Hippocampal formation (tissue), 2 donors: ENCODE measurements at places on chromosomes 7 and 10.

- no peak for DNase-seq
Measured at GRCh38 chr10:88989824-88990383, 694 bp upstream of the FAS start.

GRCh38 chr10:132065491-132066105 lies at the start of gene JAKMIP3:
Gene JAKMIP3, plus strand, starts transcription at chr10:132065946. Its CDS starts 38,863 bp downstream, at chr10:132104809.
- DNase-seq, result peak; percentile 76

DNA sequence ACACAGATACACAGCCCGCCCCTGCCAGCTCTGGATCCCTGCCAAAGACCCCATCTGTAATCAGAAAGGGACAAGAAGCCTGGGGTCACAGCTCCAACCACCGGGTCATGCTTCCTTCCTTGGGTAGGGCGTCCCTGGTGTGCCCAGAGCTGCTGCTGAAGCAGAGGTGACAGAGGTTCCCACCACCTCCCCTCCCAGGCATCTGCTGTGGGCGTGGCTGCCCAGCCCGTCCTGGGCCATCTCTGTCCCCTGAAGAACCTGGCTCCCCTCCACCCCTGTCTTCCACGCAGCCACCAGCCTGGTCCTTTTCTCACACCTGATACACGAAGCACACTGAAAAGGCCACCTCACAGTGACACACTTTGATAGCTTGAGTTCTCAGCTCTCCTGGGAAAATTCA lies 38.2 kb upstream of the CPXM2 start:
- no peak for DNase-seq

GRCh38 chr7:138064856-138065357 lies 11.4 kb upstream of the AKR1D1 start:
- no peak for DNase-seq

GRCh38 chr7:94031865-94032264 lies 27.7 kb upstream of the BET1 start:
- DNase-seq, result no peak

GRCh38 chr10:43574906-43575305 lies 490 bp upstream of the ZNF239 start:
- no peak for DNase-seq

- no peak for DNase-seq
Measured at GRCh38 chr10:66284621-66285020, 641.2 kb upstream of the LRRTM3 start.

DNA sequence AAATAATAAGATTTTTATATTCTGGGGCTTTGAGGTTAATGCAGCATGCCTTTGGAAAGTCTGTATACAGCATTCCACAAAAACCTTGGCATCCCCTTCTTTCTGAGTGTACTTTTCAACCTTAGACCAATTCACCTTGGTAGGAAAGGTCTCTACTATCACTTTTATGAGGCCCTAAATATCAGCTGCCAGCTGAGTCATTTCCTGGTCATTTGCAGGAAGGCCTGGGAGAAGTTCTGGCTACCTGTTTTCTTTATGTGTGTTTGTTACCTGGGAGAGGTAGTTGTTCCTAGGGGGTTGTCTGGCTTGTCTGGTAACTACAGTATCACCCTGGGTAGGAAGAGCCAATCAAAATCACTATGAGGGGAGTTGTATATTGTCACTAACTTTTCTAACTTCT lies 4.1 kb downstream of the SPAM1 start:
- no peak for DNase-seq

DNA sequence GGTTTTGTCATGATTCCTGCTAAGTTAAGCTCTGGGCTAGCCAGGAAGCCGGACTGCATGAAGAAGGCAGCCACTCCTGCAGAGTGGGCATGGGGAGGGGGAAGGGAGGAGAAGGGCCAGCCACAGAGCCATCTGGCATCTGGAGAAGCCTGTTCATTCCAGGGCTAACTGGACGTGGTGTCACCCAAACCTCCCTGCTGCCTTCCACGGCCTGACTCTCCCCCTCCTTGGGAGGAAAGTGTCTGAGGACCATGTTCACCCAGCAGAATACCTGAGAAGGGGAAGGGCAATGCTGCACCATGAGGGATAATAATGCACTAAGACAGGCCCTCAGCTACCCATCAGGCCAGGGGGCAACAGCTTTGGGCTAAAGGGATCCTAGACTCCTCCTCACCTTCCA lies 15.4 kb downstream of the AQP1 start:
- DNase-seq, result no peak

GRCh38 chr10:63455507-63455906 lies 10.3 kb downstream of the JMJD1C start:
- no peak for DNase-seq

DNA sequence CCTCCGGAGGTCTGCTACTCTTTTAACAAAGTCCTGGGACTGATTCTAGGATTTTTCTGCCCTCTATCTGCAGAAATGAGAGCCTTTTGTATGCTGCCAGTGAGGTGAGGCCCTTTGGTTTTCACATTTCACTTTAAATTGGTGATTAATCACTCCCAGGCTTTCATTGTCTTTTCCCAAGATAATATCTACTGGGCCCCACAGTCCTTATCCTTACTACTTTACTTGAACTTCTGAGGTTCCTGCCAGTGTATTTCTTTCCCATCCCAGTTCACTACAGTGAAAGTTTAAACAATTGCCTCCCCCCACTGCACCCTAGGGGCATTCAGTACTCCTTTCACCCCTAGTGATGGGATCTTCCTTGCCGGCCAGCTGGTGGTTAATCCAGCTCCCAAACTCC lies 127.4 kb upstream of the INHBA start:
- no peak for DNase-seq

DNA sequence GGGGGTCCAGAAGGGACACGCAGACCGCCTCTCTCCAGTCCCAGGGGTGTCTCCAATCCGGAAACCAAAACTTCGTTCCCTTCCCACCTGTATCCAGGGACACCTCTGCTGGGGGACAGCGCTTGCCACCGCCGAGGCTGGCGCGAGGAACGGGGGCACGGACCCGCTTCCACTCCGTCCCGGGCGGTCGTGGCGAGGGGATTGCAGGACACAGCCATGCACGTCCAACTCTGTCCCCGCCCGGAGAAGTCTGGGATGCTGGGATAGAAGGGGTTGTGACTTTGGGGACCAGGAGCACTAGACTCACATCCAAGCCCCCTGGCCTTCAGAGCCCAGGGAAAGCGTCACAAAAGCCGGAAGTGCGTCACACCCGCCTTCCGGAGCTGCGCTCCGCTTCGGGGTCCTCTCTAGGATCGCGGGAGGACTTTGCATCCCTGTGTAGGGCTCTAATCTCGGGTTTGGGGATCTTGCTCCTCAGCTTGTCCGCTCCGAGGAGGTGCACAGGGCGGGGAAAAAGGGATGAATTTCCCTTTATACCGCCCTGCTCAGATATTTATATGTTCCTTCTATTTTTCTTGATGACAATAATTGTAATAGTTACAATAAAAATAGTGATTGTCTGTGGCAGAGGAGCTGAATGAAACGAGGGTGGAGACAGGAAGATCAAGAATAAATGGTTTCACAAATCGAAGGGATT lies at the start of gene FAM200A:
TSS of gene FAM200A (minus strand) at position 348 of the 697 bp plus-strand sequence. CDS start 3,707 bp downstream, outside the sequence.
- peak; percentile 84 for DNase-seq

DNA sequence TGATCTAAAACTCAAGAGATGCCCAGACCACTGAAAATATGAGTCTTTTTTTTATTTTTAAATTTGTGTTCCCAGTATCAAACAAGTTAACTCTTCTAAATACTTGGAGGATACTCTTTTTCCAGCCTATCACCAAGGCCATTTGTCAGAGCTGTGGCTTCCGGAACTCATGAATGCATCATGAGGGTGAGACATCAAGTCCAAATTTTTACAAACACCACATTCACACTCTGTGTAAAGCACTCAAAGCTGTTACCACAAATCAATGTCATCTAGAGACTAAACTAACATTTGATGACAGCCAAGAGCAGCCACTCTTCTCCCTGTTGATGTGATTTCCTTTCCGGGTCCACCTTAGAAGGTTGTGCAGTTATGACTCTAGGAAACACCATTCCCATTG lies 43.8 kb upstream of the ARID5B start:
- DNase-seq, result no peak

DNA sequence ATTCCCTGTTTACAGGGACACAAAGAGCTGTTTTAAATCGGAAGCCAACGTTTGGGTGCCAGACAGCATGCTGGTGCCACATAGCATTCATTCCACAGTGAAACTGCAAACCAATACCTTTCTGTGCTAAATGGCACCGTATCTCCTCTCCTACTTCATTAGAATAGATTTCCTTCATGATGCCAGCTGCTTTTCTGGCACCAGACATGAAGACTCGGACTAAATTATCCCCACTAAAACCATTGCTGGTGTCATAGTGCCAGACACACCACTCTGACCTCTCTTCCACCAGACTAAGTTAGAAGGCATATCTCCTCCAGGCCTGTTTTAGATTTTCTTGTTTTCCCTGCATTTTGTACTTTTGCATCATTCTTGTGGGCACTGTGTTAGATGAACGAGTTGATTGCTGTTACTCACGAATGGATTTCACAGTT lies 155.1 kb downstream of the ETV1 start:
- no peak for DNase-seq

GRCh38 chr7:39075210-39075609 lies 97.5 kb downstream of the POU6F2 start:
- DNase-seq, result no peak

- DNase-seq, result no peak
Measured at GRCh38 chr10:14336736-14337135, 6.0 kb upstream of the FRMD4A start.

- no peak for DNase-seq
Measured at GRCh38 chr7:46649876-46650275, 728.8 kb upstream of the IGFBP3 start.

DNA sequence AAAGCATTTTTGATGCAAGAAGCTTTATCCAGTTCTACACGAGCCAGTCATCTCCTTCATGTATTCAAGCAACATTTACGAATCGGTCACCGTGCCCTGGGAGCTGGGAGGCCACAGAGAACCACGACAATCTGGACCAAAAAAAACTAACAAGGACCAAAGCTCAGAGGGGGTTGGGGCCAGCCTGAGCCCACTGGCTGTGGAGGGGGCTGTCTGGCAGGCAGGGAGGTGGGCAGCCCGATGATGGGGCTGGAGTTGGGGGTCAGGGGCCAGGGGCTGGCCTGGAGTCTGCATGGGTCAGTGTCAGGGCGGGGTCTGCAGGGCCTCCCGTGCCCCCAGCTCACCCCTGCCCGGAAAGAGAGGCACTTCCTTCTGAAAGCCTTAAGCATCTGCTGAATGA lies 12.5 kb upstream of the GRIFIN start:
- no peak for DNase-seq

- DNase-seq, result no peak
Measured at GRCh38 chr7:54995610-54996363, 23.0 kb upstream of the EGFR start.

GRCh38 chr10:81479316-81479715 lies 395.7 kb upstream of the NRG3 start:
- no peak for DNase-seq

GRCh38 chr10:26739071-26739631 lies 41.6 kb downstream of the PDSS1 start:
- no peak for DNase-seq

DNA sequence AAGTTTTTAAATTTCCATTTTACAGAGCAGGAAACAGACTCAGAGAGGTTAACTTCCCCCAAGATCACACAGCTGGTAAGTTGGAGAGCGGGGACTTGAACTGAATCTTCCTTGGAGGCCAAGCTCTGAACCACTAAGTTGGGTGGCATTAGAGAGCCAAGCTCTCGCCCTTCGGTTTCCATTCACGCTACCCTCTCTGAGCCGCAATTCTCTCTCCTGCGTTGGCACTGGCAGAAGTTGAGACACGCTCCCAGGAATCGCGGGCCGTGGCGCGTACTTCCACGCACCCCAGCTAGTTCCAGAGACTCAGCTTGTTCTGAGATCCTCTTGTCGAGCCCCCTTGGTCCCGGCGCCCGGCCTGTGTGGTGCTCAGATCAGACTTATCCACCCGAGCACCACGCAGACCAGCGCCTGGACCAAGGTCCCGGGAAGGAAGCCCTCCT lies 29.3 kb upstream of the VAX1 start:
- no peak for DNase-seq

- DNase-seq, result no peak
Measured at GRCh38 chr7:8921807-8922206, 488.4 kb downstream of the NXPH1 start.

DNA sequence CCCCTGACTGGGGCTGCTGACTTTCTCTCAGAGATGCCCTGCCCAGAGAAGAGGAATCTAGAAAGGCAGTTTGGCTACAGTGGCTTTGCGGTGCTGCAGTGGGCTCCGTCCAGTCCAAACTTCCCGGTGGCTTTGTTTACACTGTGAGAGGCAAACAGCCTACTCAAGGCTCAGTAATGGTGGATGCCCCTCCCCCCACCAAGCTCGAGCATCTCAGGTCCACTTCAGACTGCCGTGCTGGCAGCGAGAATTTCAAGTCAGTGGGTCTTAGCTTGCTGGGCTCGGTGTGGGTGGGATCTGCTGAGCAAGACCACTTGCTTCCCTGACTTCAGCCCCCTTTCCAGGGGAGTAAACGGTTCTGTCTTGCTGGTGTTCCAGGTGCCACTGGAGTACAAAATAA lies 734.5 kb upstream of the LRRN3 start:
- DNase-seq, result no peak

DNA sequence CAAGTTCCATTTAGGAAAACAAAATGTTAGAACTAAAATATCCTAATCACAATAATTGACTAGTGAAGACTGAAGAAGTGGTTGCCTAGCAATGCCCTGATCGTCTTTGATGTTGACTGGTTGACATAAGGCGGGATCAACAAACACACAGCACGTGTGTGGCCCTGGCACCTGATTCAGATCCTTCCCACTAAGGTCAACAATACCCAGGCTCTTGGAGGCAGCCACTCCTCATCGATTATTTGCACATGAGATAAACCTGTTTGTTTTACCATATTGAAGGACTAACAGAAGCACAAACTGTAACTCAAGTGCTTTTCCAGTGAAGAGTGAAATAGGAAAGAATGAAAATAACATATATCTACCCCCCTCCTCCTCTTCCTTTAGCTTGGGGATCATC lies 15.6 kb downstream of the FANK1 start:
- no peak for DNase-seq

GRCh38 chr7:92075455-92076158 lies 58.7 kb downstream of the CYP51A1 start:
- DNase-seq, result no peak

GRCh38 chr10:100482834-100483185 lies 20.0 kb downstream of the WNT8B start:
- no peak for DNase-seq

DNA sequence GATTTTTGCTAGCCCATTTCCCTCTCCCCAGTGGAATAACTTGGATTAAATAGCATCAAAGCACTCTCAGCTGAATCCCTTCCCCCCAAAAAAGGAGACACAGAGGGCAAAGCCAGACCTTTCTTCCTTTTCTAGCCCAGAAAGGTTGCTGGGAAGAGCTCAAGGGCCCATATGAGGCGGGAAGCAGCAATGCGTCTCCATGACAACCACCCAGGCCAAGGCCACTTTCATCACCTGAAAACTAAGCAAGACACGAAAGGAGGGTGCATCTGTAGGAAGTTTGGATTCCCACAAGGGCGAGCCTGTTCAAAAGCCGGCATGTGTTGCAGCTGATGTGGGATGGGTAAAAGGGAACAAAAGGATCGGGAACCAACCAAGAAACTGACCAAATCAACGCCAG lies 229.1 kb downstream of the PLXNA4 start:
- no peak for DNase-seq
